ENCODE measurements at places on chromosomes 5 and 9. TPM values are rescaled to one million over a fixed set of nuclear protein-coding genes. Genes with fewer than 3 reads are reported as not detected.
A peak's percentile ranks its signal among the peaks of the same experiment; 100 is the strongest.

GRCh38 chr5:170087168-170087817 is 18.4 kb upstream of the FOXI1 start:
- no peak for DNase-seq

- DNase-seq = no peak
Observed at GRCh38 chr5:119708076-119708790, 78.9 kb downstream of the FAM170A start.

- peak; percentile 60 for DNase-seq
Observed at GRCh38 chr5:107319901-107320300, 350.8 kb downstream of the EFNA5 start.

GRCh38 chr9:15977438-15977837 is 424.6 kb downstream of the CCDC171 start:
- peak; percentile 18 for DNase-seq

DNA sequence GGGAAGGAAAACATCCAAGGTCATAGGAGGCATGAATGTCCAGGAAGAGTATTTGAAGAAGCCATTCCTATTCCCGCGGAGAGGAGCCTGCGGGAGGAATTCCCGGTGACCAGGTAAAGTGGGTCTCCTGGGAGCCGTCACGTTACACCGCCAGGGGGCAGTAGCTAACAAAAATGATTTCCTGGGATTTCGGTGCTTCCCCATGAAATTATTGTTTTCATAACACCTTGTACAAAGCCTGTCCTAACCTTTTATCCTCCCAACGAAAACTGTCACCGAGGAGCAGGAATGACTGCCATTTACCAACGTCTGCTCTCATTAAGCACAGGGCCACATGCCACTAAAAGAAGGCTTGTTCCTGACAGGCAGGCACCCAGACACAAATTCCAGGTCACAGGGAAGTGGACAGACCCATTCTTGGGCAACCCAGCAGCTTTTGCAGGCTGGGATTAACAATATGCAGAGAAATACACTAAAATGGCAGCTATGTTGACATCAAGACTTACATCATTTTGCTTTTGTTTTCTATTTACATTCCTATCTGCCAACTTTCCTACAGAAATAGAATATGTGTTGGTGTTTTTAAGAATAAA is 41.2 kb upstream of the CTSL start:
- peak; percentile 46 for DNase-seq

DNA sequence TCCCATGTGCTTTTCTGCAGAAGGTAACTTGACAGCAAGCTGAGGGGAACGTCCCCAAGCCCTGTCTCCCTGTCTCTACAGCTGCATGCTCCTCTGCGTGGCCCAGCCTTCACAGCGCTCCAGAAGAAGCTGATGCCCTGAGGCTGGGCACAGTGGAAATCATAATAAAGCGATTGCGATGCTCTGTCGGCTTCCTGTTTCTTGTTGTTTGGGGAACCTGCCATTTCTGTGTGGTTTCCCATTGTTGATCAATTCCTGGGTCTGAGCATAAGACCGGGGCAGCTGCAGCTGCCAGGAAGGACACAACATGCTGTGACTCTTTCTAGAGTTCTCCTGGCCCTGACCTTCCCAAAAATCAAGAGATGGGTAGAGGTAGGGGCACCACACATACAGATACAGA is 7.2 kb upstream of the DNAJB5 start:
- no peak for DNase-seq

DNA sequence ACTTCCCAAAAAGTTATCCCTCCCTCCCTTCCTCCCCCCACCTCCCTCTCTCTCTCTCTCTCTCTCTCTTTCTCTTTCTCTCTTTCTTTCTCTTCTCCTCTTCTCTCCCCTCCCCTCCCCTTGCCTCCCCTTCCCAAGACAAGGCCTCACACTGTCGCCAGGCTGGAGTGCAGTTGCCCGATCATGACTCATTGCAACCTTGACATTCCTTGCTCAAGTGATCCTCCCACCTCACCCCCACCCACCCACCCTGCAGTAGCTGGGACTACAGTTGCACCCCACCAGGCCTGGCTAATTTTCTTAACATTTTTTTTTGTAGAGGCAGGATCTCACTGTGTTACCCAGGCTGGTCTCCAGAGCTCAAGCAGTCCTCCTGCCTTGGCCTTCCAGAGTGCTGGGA is 32.8 kb downstream of the VPS13A start:
- DNase-seq = peak; percentile 47

The PRLR gene
- 0.45 TPM for polyA plus RNA-seq

GRCh38 chr9:35728041-35728971 is 3.7 kb downstream of the TLN1 start:
- DNase-seq = peak; percentile 91

GRCh38 chr9:78676009-78676408 is 379.1 kb downstream of the PSAT1 start:
- no peak for DNase-seq

The IFNB1 gene
- polyA plus RNA-seq = not detected

The PSIP1 gene
- polyA plus RNA-seq = 57.0 TPM

The PCDHGC4 gene
- polyA plus RNA-seq = 0.48 TPM

GRCh38 chr5:6587171-6587570 is 45.7 kb downstream of the NSUN2 start:
- DNase-seq = no peak

The CLTB gene
- polyA plus RNA-seq = 116 TPM

DNA sequence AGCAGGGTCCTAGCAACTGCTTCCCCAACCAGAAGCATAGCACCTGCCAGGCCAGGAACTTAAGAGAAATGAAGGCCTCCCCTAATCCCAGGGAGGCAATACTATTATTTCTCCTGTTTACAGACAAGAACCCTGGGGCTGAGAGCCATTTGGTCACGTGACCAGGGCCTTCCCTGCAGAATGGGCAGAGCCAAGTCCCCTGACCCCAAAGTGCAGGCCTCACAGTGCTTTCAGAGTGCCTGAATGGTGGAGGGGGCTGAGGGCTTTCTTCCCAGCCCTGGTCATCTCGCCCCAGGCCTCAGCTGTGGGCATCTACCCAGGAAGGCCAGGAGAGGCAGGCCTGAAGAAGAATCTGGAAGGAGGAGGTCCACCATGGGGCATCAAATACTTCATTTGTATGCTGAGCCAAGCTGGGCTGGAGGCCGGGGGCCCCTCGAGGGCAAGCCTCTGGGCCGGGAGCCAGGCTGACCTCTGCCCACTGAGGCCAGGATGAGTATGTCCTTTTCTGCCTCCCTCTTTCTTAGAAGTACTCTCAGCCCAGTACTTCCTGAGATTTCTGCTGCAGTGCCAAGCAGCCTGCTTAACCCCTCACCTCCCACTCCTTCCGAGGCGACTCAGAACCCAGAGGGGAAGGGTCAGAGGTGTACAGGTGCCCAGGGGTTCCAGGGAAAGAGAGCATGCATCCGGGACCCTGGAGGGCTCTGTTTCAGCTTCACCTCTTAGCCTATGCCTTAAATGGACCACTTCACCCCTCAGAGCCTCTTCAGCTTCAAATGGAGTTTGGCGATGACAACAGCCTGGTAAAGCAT is 18.9 kb upstream of the DUSP1 start:
- DNase-seq = no peak

DNA sequence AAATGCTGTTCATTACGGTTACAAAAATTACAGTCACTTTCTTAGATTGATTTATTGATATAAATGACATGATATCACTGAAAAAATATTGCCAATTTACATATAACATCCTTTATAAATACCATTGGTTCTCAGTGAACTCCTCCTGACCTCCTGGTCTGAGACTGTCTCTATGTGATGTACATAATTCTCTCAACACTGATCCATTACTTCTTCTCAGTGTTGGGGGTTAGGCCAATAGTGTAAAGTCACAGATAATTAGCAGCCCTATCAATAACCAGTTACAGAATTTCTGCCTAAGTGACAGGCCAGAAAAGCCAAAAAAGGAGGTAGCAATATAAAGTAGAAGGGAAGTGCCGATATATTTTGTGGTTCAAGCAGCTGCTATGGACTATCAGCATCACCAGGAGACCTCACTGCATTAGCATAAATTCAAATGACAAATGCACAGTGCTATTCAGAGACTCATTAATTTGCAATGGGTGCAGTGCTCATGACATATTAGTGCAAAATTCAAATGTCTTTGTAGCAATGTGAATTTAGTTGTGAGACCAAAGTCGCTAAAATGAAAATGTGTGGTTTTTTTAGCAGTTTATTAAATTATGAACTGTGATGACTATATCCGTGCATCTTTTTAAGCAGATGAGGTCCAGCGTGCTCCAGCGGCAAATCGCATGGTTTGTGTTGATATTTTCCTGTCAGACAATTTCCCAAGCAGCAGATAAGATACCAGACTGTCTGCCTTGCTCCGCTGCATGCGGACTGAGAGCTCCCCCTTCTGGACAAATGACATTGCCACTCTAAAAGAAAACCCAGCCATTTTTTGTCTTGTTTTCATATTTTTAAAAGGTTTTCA is 144.6 kb downstream of the CETN3 start:
- DNase-seq = peak; percentile 74

GRCh38 chr5:178427576-178428197 is 162.5 kb downstream of the COL23A1 start:
- DNase-seq = no peak

DNA sequence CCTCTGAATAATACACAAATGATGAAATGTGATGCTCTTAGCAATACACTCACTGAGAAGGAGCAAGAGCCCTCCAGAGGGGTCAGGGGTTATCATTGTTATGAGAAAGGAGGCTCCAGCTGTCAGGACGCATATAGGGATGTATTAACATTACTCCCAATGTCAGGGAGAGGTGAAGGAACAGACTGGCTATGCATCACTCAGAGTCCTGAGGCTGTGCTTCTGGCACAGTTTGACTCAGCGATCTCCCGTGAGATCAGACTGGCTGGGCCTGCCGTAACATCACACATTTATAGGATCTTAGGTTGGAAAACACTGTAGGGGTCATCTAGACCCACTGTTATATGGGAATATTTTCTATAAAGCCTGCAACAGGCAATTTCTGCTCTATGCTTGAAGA is 226.5 kb upstream of the GLRA1 start:
- DNase-seq = no peak

The ZFP2 gene
- 0.27 TPM for polyA plus RNA-seq

GRCh38 chr5:133763744-133764143 is 151.4 kb upstream of the FSTL4 start:
- no peak for DNase-seq

- no peak for DNase-seq
Observed at GRCh38 chr5:174139623-174140022, 94.1 kb downstream of the NSG2 start.

GRCh38 chr5:16546732-16547131 is 70.1 kb downstream of the RETREG1 start:
- no peak for DNase-seq

- no peak for DNase-seq
Observed at GRCh38 chr5:130678637-130679036, 486.4 kb downstream of the HINT1 start.

DNA sequence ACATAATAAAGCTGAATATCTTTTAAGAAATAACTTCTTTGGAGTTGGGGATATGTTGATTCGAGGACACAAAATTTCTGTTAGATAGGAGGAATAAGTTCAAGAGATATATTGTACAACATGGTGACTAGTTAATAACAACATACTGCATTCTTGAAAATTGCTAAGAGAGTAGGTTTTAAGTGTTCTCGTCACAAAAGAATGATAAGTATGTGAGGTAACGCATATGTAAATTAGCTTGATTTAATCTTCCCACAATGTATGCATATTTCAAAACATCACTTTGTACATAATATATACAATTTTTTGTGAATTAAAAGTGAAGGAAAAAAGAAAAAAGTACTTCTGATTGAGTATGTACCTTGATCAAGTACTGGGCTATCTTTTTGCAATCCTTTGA is 428.0 kb upstream of the TRPC7 start:
- DNase-seq = no peak

DNA sequence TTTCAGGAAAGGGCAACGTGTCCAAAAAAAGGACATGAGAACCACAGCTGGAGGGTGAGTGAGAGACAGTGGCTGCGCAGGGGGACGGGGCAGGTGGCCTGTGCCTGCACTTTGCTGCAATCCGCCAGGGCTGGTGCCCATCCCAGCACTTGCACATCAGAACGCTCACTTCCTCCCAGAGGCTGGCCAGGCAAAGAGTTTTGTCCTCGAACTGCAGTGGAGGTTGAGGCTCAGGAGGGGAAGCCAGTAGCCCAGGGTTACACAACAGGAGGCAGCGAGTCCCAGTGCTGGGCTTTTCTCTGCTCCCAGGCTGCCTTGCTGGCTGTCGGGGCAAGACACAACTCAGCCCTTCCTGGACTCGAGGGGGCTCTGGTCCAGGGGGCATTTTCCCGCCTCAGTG is 33.1 kb downstream of the CRB2 start:
- no peak for DNase-seq

The C9orf50 gene
- polyA plus RNA-seq = 0.14 TPM

GRCh38 chr5:109630093-109630492 is 59.6 kb upstream of the MAN2A1 start:
- peak; percentile 33 for DNase-seq

DNA sequence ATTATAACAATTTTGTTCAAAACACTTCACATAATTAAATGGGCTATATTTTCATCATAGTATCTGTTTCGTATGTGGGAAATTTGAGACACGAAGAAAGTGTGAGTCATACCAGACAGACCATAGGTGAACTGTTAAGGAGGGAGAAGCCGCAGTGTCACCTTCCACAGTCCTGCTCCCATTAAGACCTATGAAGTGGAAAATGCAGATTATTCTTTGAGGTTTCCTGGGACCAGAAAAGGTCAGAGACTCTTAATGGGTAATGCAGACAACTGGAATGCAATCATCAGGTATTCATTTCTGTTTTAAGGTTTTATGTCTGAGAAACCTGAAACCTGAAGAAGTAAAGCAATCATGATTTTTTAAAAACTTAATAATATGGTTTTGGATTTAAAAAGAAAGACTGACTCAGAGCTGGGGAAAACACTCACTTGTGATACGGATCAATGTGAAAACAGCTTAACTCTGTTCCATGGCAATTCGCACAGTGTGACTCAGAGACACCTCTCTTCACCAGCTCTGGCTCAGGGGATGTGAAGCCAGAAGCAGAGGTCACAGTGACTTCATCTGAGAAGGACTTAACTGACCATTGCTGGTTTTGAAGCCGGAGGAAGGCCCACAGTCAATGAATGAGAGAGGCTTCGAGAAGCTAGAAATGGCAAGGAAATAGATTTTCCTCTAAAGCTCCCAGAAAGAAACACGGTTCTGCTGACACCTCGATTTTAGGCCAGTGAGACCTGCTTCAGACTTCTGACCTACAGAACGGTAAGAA is 17.2 kb upstream of the GCNT1 start:
- peak; percentile 97 for DNase-seq

- DNase-seq = peak; percentile 12
Observed at GRCh38 chr5:19920761-19921160, 67.2 kb downstream of the CDH18 start.

GRCh38 chr5:101160002-101160401 is 256.9 kb upstream of the ST8SIA4 start:
- DNase-seq = peak; percentile 2

The BHMT gene
- not detected for polyA plus RNA-seq
